Stimulated activated CD4-positive, alpha-beta T cell treated with anti-CD3 and anti-CD28 coated beads, Interleukin-15, amount 100 ng/mL, for 24 hours (primary cell): ENCODE measurements at places on chromosomes 12 and 14.

DNA sequence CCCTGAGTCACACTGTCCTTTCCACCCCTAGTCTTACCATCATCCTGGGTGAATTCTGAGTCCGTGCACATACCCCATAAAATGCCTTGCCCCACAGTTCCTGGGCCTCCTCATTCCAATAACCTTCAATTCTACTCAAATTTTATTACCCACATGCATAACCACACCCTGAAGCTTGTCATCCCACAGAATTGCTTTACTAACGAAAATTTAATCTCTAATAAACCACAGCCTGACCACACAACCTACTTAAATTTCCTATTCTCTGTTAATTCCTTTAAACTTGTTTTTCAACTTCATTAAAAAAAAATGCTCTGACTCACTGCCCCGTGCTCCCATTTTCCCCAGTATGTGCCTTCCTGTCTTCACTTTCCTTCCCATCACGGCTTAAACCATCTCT lies 205.9 kb downstream of the PHLDA1 start:
- DNase-seq, result no peak

- DNase-seq, result peak; percentile 31
Observed at GRCh38 chr14:101947577-101947903, 16.8 kb upstream of the DYNC1H1 start.

DNA sequence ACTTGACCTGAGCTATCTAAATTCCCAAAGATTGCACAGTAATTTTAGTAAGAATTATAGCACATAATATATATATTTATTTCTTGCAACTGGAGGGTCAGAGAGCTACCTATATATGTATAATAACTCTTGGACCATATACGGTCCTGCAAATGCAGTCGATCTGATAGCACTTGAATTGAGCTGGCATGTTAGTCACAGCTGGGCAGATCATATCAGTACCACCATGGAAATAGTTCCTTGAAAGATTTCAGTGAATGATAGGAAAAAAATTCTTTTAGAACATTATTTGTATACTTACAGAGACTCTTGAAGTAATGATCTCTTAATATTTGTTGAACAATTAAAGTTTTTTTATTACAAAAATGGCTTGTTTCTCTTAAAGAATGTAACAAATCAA lies 94.5 kb upstream of the MON2 start:
- DNase-seq, result no peak

DNA sequence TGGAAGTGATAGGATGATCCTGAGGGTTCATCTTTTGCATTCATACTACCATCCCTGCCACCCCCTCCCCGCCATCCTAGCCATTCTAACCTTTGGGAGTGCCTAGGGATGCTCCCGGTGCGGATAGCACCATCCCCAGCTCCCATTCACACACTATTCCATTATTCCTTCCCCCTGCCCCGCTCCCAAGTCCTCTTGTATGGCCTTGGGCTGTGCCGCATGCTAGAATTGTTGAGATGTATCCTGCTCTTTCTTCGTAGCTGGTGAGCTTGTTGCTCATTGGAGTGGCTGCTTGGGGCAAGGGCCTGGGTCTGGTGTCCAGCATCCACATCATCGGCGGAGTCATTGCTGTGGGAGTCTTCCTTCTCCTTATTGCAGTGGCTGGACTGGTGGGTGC lies 644 bp downstream of the TSPAN31 start:
- DNase-seq, result no peak

DNA sequence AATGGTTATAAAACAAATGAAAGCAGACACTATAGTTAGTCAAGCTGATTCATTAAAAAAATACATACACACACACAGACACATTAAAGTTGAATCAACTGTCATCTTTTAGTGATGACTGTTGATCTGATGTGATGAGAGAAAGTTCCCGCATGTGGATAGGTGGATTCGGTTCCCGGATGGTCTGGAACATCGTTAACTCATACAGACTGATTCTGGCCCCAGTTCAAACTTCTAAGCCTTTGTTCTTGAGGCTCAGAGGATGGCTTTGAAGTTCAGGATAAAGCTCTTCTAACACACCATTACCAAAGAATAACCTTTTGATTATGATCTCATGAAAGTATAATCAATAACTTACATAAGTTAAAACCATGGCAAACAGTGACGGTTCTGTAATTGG lies 27.5 kb downstream of the WIF1 start:
- DNase-seq, result no peak

DNA sequence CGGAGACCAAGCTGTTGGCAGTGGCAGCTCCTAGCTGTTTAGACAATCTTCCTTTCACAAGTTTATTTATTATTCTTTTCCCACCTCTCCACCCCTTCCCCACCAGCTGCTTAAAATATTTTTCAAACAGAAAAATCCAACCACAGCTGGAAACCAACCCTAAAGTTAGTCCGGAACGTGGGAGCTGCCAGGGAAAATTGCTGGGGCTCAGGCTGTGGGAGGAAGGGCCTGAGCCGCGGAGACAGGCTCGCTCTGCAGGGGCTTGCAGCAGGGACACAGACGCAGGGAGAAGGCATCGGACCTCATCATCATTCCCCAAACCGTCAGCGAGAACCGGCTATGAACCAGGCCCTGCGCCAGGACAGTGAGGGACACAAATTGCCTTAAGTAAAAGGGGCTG lies 16.1 kb upstream of the TMEM106C start:
- no peak for DNase-seq

- peak; percentile 45 for DNase-seq
Observed at GRCh38 chr12:75489613-75490210, 9.2 kb downstream of the GLIPR1 start.

- DNase-seq, result no peak
Observed at GRCh38 chr12:108394196-108394595, 55.1 kb upstream of the CMKLR1 start.

DNA sequence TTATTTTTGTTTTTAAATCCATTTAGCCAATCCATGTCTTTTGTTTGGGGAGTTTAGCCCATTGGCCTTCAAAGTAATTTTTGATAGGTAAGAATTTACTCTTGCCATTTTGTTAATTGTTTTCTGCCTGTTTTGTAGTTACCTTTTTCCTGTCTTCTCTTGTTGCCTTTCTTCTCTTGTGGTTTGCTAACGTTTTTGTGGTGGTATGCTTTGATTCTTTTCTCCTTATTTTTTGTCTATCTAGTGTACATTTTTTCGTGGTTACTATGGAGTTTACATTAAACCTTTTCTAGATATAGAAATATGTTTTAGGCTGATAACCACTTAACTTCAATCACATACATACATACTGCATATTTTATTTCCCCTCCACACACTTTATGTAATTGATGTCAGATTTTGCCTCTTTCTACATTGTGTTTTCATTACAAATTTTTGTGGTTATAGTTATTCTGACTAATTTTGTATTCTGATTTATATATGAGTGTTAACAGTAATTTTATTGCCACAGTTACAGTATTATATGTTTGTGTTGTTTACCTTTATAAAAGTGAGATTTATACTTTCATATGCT lies 19.2 kb upstream of the PPP1R12A start:
- no peak for DNase-seq

- DNase-seq, result peak; percentile 83
Observed at GRCh38 chr14:98227000-98227726, 1044.8 kb downstream of the BCL11B start.

DNA sequence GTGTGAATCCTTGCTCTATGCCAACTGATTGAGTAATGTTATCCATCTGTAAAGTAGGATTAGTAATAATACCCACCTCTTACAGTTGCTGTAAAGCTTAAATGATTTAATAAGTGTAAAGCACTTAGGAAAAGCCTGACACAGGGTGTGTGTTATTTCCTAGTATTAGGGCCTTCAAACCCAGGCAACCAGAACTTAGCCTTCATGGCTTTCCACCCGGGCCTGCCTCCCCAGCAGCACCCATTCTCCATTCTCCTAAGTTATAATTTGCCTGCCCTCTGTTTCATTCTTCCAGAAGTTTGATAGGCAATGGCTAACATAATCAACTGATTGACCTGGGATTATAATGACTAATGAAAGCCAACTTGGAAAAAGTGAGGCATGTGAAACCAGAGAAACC lies 20.4 kb upstream of the PDZRN4 start:
- DNase-seq, result no peak

DNA sequence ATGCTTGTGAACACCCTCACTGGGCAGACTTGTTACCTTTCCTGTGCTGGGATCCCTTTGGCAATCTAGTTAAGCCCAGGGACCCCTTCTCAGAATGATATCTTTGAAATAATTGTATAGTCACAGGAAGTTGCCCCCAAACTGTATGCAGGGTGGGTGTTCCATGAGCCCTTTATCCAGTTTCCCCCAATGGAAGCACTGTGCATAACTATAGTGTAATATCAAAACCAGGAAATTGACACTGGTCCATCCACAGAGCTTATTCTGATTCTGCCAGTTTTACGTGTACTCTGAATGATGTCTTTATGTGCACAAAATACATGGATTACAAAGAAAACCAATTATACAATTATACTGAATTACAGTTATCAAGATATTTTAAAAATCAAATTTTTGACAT lies 24.2 kb downstream of the NGB start:
- DNase-seq, result no peak

GRCh38 chr14:33951183-33951840 lies 438 bp upstream of the EGLN3 start:
- DNase-seq, result no peak

DNA sequence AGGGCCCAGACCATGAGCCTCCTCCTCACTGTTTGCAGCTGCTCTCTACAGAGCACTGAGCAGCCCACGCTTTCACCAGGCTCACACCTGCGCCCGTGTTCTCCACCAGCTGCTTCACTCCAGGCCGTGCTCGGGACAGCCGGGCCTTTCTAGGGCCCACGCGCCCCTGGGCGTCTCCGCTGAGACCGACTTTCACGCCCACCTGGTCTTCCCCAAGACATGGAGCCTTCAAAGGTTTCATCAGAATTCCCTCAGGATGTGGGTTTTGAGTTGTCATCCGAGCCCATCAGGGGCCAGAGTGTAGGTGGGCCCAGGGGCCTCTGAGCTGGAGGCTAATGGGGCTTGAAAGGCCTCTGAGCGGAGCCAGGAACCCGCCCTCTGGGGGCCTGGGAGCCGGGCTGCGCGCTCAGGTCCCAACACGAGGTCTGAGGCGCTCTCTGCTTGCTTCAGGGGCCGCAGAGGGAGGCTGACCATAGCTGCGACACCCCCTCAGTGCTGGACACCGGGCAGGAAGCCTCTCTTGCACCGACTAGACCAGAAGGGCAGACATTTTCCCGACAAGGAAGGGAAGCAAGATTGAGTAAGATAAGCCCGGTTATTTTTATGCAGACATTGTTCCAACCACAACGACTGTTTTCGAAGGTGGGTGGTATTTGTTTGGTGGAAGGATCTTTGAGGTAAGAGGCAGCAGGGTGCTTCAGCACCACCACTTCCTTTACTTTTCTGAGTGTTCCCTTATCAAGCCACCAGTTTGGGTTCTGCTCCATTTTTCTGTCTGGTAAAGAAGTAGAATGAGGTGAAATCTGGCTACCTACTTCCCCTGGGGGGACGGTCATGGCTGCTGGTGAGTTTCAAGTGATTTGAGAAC lies 125.0 kb upstream of the FUT8 start:
- DNase-seq, result peak; percentile 79

GRCh38 chr12:101923045-101923718 lies 45.8 kb downstream of the DRAM1 start:
- DNase-seq, result no peak

DNA sequence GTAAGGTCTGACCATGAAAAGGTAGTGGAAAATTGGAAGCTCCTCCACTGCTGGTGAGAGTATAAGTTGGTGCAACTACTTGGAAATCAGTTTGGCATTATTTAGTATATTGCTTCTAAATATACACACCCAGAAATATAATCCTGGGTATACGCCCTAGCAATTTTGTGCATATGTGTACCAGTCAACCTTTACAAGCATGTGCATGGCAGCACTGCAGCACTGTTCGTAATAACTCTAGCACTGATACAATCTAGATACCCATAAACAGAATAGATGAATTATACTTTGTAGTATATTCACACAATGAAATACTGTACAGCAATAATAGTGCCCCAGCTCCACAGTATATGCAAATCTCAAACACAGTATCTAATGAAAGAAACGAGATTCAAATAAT lies 265.9 kb downstream of the EMP1 start:
- DNase-seq, result no peak

DNA sequence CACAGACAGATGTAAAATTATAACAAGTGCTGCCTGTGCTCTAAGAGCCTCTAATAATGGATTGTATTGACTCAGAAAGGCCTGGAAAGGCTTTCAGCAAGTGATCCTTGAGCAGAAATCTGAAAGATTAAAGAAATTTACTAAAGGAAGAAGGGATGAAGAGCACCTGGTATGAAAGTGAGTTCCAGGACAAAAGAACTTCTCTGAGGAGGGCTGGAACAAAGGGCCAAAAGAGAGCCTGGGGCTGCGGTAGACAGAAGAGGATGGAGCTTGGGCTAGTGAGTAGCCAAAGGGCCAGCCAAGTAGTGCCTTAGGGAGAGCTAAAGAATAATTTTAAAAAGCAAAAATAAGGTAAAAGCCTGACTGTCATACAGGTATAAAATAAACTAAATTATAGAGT lies 44.0 kb downstream of the BCAT1 start:
- DNase-seq, result no peak

DNA sequence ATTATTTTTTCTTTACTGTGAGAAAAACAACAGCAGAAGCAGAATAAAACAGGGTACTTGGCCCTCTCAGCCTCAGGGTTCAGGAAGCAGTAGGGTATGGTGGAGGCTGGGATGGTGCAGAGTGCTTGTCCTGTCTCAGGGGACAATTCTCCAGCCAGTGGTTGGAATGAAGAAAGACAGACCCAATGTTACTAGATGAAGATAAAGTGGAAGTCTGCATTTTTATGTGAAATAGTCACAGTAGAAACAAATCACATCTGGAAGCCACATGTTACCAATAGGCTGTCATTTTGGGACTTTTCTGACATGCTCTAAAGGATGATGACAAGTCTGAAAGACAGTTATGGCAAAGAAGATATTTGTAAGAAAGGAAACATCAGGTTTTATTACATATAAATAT lies 32.3 kb downstream of the PROX2 start:
- no peak for DNase-seq

GRCh38 chr12:101607894-101608293 lies 13.1 kb downstream of the MYBPC1 start:
- DNase-seq, result no peak

- DNase-seq, result no peak
Observed at GRCh38 chr12:111570084-111570961, 28.8 kb downstream of the ATXN2 start.

DNA sequence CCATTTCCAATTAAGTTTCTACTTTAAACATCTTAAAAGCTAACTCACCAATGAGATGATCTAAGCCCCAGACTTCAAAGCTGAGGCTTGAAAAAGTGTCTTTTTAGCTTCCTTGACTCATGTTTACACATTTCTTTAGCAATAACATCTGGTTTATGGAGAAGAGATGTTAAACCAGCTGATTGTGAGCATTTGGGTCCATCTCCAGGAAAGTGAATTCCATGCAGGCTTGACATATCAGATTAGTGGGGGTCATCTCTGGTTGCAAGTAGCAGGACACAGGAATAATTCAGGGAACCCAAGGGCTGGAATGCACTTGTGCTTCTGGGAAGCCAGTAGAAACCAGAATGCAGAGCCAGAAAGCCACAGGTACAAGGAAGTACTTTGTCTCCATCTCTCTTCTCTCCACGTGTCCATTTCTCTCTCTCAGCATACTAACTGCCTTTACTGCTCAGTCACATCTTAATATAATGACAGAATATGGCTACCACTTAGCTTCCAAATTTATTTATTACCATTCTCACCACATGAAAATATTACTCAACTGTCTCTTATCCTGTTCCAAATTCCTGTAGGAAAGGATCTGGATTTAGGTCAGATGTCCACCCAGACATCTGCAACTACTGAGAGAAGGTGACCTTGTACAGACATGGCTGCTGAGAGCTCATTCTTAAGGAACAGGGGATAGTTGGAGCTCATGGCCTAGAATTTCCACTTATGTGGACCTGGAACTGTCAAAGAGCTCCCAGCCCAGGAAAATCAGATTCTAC lies 104.4 kb downstream of the SCN8A start:
- no peak for DNase-seq
